ENCODE measurements at places on chromosomes 5 and 9. TPM values are rescaled to one million over a fixed set of nuclear protein-coding genes. Genes with fewer than 3 reads are reported as not detected.

GRCh38 chr5:4640795-4641194, 499.3 kb upstream of the ADAMTS16 start:
- no peak overlapping the region for H3K27ac ChIP-seq
- no peaks in the 10 kb centered on the region for H3K27me3 ChIP-seq
- H3K36me3 ChIP-seq = no peaks in the 10 kb centered on the region
- no peaks in the 10 kb centered on the region for H3K4me1 ChIP-seq
- H3K4me3 ChIP-seq = no peak overlapping the region

CTXN3 gene
- not detected for total RNA-seq

LEAP2 gene
- total RNA-seq = not detected

GRCh38 chr5:31237174-31237573, 43.7 kb downstream of the CDH6 start:
- DNase-seq = peak; percentile 22
- no peak overlapping the region for H3K27ac ChIP-seq
- H3K4me3 ChIP-seq = no peak overlapping the region
- no peaks in the 10 kb centered on the region for H3K27me3 ChIP-seq
- no peaks in the 10 kb centered on the region for H3K4me1 ChIP-seq
- no peaks in the 10 kb centered on the region for H3K36me3 ChIP-seq

PCDHGA11 gene
- total RNA-seq = 6.6 TPM

DNA sequence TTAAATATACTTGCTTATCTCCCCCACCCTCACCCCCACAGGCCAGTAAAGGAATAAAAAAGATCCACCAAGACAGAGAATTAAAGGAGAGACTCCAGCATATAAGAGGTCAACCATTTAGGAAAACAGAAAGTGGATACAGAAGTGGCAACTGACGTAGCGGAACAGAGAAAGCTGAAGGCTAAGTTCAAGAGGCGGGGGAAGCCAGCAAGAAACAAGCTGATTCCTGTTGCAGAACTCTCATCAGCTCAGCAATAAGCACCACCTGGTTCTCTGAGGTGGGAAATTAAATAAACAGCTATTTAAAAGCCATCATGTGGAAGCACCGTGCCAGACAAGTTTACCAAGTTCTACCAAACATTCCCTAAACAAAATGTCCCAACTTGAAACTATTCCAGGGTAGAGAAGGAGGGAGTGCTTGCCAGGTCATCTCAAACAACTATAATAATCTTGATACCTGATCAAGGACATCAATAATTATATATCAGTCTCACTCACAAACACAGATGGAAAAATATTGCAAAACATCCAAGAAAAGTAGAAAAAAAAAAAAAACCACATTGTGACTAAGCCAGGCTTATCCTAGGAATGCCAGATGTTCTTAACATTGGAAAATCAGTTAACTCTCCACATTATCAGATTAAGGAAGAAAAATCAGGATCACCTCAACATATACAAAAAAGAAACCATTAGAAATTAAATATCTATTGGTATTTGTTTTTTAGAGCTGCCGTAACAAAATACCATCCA, 7.3 kb upstream of the ARL15 start:
- DNase-seq = no peak
- no peaks in the 10 kb centered on the region for H3K4me1 ChIP-seq
- no peaks in the 10 kb centered on the region for H3K27me3 ChIP-seq
- no peak overlapping the region for H3K4me3 ChIP-seq

DNA sequence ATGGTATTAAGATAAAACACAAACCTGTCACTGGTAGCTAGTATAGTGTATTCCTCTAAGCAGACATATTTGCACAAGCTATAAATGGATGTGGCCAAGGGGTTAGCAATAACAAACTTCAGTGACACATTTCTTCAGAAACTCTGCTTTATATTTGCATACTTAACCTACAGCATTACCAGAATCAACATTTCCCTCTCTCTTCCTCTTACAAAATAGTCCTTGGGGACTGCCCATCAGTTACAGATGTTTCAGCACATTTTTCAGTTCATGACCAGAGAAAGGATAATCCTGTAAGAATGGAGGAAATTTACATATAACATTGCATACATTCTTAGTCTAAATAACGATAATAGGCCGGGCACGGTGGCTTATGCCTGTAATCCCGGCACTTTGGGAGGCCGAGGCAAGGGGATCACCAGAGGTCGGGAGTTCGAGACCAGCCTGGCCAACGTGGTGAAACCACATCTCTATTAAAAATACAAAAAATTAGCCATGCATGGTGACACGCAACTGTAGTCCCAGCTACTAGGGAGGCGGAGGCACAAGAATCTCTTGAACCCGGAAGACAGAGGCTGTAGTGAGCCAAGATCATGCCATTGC, 25.3 kb upstream of the SLC1A1 start:
- no peaks in the 10 kb centered on the region for H3K4me1 ChIP-seq
- no peak overlapping the region for H3K27ac ChIP-seq
- no peaks in the 10 kb centered on the region for H3K36me3 ChIP-seq

MYMK gene
- not detected for total RNA-seq

- no peaks in the 10 kb centered on the region for H3K4me1 ChIP-seq
- H3K27me3 ChIP-seq = no peaks in the 10 kb centered on the region
- H3K4me3 ChIP-seq = no peak overlapping the region
These were observed 63.8 kb downstream of the PAX5 start for GRCh38 chr9:36970007-36970888.

DNA sequence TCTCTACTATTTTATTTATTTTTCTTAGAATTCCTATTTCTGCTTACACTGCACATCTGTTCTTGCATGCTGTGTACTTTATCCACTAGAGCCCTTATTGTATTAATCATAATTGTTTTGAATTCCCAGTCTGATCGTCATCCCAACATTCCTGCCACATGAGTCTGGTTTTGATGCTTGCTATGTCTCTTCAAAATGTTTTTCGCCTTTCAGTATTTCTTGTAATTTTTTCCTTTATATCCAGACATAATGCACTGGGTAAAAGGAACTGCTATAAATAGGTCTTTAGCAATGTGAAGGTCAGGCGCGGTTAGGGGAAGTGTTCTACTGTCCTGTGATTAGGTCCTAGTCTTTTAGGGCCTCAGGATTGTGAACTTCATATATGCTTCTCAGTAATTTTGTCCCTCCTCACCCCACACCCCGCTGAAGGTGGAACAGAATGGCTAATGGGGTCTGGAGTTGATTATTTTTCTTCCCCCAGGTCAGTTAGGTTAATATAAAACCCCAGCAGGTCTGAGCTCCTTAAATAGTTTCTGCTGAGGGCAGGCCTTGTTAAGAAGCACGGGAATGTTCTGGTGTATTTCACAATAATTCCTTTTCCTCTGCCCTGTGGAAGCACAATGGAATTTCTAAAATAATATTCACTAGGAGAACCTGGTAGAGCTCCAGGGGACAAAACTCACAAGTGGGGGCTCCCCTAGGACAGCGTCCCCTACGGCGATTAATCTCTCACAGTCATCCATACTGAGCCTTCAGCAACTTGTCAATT, 146.6 kb upstream of the TUT7 start:
- H3K4me3 ChIP-seq = no peak overlapping the region
- H3K4me1 ChIP-seq = no peaks in the 10 kb centered on the region
- no peak overlapping the region for H3K27ac ChIP-seq
- no peaks in the 10 kb centered on the region for H3K27me3 ChIP-seq

- H3K27ac ChIP-seq = no peak overlapping the region
- H3K4me3 ChIP-seq = no peak overlapping the region
- H3K27me3 ChIP-seq = no peaks in the 10 kb centered on the region
- no peaks in the 10 kb centered on the region for H3K4me1 ChIP-seq
- no peak for DNase-seq
These were observed 60.4 kb downstream of the GHR start for GRCh38 chr5:42483472-42484154.

PSAT1 gene
- 5.8 TPM for total RNA-seq

IFNB1 gene
- not detected for total RNA-seq

DNA sequence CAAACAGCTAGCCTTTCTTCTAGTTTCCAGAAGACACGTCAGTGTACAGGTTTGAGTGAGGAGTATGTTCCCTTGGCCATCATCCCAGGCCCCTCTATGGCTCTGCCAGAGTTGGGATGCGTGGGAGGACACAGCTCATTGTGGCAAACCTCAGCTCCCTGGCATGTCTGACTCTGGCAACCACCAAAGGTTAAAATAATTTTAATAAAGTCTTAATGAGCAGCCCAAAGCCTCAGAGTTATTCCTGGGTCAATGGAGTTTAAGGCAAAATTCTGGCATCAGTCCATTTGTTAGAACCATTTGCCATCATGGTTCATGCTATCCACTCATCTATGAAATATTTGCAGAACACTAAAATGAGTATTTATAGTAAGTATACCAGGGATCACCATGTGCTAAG, 79.8 kb upstream of the PAPPA start:
- no peak for DNase-seq
- no peak overlapping the region for H3K4me3 ChIP-seq
- no peaks in the 10 kb centered on the region for H3K27me3 ChIP-seq
- no peaks in the 10 kb centered on the region for H3K4me1 ChIP-seq

EIF4E1B gene
- total RNA-seq = not detected

- peak; percentile 2 for DNase-seq
- H3K27ac ChIP-seq = no peak overlapping the region
- H3K4me3 ChIP-seq = no peak overlapping the region
- H3K4me1 ChIP-seq = no peaks in the 10 kb centered on the region
- no peaks in the 10 kb centered on the region for H3K27me3 ChIP-seq
These were observed 1279.5 kb downstream of the CDH12 start for GRCh38 chr5:21573416-21574314.

PCDHGC3 gene
- 12.9 TPM for total RNA-seq

DNA sequence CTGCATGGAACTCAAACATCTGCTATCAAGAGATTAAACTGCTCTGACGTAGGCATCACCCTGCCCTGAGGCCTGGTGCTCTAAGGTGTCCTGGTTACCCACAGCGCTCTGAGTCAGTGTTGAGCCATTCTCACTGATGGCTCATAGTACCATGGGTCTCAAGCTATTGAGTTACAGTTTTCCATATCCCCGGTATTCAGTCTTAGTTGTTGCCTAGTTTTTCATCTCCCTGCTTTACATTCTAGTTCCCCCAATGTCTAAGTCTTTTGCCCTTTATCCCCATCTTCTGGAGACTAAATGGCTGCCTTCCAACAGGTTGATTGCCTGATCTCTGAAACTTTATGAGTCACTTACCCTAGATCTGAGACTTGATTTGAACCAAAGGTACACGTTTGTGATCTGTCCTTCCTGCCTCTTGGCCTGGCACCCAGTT, 161.2 kb upstream of the PTGER4 start:
- DNase-seq = peak; percentile 31
- H3K27me3 ChIP-seq = no peaks in the 10 kb centered on the region
- H3K27ac ChIP-seq = no peak overlapping the region

DNA sequence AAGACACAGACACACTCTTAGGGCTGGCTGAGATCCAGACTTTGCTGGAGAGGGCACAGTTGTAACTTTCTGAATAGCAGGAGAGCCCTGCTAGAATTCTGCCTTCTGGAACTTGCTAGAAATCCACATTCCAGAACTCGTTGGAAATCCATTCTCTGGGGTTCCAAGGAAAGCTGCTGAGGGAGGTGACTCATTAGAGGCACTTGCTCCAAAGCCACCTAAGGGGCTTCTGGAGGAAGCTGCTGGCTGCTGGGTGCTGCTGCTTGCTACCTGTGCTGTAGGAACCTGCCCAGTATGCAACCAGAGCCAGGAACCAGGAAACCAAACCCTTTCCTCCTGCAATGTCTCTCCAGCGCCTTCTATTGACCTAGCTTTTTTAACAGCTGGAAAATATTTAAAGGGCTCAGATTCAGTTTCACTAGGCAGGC, 4.1 kb upstream of the TLE4 start:
- peaks cover 10% of the 10 kb centered on the region for H3K27me3 ChIP-seq
- no peak overlapping the region for H3K27ac ChIP-seq
- H3K36me3 ChIP-seq = no peaks in the 10 kb centered on the region
- no peak for DNase-seq
- no peak overlapping the region for H3K4me3 ChIP-seq

NUDT12 gene
- 3.2 TPM for total RNA-seq

GRCh38 chr5:31986101-31986500, 188.0 kb downstream of the GOLPH3 start:
- no peaks in the 10 kb centered on the region for H3K36me3 ChIP-seq
- no peak overlapping the region for H3K4me3 ChIP-seq
- no peak for DNase-seq
- H3K27me3 ChIP-seq = no peaks in the 10 kb centered on the region

NUTM2F gene
- total RNA-seq = not detected

DNA sequence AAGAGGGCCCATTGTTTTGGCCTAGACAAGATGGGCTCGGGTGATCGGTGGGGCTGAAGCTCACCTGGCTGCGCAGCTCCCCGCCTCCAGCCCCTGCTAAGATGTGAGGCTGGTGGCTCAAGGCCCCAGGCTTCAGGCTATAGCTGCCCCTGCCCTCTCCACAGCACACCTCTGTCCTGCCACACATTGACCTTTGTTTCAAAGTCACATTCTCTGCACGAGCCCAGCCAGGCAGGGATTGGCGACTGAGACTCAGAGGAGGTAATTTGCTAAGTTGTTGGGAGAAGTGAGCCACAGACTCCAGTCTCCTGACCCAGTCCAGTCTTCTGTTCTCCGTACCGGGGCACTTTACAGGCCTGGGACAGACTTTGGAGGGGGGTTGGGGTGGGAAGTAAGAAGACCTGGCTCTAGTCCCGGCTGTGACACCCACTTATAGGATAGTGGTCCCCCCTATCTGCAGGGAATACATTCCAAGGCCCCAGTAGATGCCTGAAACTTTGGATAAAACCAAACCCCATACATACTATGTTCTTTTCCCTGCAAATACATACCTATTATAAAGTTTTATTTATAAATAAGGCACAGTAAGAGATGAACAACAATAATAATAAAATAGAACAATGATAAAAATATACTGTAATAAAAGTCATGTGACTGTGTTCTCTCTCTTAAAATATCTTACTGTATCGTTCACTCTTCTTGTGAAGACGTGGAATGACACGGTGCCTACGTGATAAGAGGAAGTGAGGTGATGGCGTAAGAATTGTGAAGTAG, 13.3 kb downstream of the PDGFRB start:
- H3K4me1 ChIP-seq = peaks cover 70% of the 10 kb centered on the region
- H3K27ac ChIP-seq = peak overlapping the region; percentile 80
- H3K4me3 ChIP-seq = no peak overlapping the region
- H3K36me3 ChIP-seq = no peaks in the 10 kb centered on the region

GRCh38 chr9:15942831-15943424, 390.1 kb downstream of the CCDC171 start:
- no peak overlapping the region for H3K4me3 ChIP-seq
- DNase-seq = no peak
- H3K36me3 ChIP-seq = no peaks in the 10 kb centered on the region
- H3K27me3 ChIP-seq = no peaks in the 10 kb centered on the region

PCDHB3 gene
- total RNA-seq = not detected

DNA sequence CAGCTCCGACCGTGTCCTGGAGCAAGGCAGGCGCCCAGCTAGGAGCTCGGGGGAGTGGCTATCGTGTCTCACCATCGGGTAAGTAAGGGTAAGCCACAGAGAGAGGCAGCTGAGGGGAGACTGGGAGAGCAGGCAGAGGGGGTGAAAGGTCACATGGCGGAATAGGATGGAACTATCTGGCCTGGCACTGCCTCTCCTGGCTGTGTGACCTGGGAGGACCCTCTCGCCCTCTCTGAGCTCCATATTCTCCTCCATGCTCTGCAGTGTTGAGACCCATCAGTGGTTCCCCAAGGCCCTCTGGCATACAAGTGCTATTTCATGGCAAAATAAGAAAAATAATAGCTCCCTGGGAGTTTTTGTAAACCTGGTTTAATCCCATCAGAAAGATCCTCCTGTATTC, 43.9 kb upstream of the ASS1 start:
- no peak overlapping the region for H3K4me3 ChIP-seq
- no peak overlapping the region for H3K27ac ChIP-seq
- H3K27me3 ChIP-seq = no peaks in the 10 kb centered on the region
- H3K36me3 ChIP-seq = no peaks in the 10 kb centered on the region

GRCh38 chr5:100877274-100877673, 25.8 kb downstream of the ST8SIA4 start:
- no peaks in the 10 kb centered on the region for H3K4me1 ChIP-seq
- no peaks in the 10 kb centered on the region for H3K27me3 ChIP-seq
- H3K27ac ChIP-seq = no peak overlapping the region

GABBR2 gene
- not detected for total RNA-seq
